Dermis microvascular lymphatic vessel endothelial cell (primary cell): ENCODE measurements at places on chromosomes 12 and 14.

GRCh38 chr14:63773504-63773903 is 45.6 kb upstream of the SGPP1 start:
- DNase-seq: no peak

GRCh38 chr14:105945896-105946295 is 419.5 kb downstream of the TMEM121 start:
- no peak for DNase-seq

GRCh38 chr12:12749433-12749832 is 32.3 kb downstream of the CDKN1B start:
- DNase-seq: no peak

GRCh38 chr14:75515629-75515996 is 6.7 kb upstream of the BATF start:
- DNase-seq: no peak

DNA sequence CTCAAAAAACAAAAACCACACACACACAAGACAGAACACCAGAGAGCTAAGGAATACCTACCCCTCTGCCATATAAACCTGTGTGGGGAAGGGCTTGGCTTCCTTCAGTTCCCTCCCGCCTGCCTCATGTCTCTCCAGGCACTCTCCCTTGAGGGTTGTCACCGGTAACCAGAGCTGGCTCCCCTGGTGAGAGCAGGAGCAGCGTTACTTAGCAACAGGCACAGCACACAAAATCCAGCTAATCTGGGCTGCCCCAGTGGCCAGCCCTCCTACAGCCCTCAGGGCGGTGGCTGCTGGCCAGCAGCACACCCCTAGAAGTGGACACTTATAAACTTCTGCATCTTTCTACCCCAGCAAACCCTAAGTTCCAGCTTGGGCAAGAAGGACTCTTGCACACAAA is 21.6 kb upstream of the NR4A1 start:
- DNase-seq: no peak

DNA sequence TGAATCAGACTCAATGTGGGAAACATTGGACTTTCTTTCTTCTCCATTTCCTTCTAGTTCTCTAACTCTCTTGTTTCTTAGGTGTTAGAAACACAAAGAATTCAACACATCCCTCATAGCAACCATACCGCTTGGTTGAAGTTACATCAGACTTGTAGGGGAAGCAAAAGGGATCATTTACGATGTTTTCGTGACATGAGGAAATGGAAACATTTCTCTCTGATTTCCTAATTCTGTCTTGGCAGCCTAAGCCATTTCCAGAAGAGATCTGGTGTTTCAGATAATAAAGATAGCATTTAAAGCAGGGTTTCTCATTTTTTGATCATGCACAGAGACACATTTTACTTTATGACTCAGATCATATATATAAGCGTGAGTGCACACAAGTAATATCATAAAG is 202.0 kb downstream of the TMEM132C start:
- no peak for DNase-seq

DNA sequence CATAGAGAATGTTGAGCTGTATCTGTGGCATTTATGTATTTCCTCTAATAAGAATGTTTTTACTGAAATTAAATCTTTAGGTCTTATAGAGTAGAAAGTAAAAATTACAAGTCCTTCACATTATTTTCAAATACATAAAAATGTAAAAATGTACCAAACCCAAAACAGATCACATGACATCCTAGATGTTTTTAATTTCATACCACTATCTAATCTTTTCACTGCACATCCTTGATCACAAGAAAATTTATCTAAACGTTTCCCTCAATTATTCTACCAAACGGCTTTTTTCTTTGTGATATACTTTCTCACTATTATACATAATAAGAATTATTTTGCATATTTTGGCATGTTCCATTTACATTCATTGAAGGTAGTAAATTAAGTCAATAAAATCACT is 18.3 kb downstream of the SGPP1 start:
- DNase-seq: no peak

DNA sequence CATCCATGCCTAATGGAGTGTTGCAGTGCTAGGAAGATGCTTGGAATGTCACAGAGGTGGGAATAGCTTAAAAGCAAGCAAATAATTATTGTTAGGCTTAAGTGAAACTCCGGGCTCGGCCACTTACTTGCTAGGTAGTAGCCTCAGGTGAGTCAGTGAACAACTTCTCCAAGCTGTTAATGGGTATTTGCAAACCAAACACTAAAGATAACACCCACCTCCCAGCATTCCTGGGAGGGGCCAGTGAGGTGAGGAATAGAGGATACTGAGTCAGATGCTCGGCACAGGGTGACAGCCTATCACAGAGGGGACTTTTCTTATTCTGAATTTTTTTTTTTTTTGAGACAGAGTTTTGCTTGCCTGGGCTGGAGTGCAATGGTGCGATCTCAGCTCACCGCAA is 151.2 kb upstream of the RFLNA start:
- DNase-seq: no peak

DNA sequence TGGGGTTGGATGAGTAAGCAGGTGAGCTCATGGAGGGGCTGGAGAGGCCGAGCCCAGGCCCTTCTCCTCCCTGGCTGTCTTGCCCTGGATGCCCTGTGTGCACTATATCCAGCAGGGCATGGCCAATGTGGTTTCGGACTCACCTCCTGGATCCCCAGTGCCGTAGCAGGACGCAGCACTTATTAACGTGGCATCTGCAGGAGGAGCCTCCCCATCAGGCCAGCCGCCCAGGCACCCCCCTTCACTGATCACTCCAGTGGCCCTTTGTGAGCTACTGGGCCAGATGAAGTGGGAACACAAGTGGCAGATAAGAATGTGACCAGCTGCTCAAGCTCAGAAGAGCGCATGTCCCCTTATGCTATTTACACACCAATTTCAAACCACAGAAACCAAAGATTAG is 43.1 kb upstream of the DICER1 start:
- no peak for DNase-seq

- DNase-seq: no peak
These were observed 6.1 kb upstream of the CEP170B start for GRCh38 chr14:104858811-104859426.

DNA sequence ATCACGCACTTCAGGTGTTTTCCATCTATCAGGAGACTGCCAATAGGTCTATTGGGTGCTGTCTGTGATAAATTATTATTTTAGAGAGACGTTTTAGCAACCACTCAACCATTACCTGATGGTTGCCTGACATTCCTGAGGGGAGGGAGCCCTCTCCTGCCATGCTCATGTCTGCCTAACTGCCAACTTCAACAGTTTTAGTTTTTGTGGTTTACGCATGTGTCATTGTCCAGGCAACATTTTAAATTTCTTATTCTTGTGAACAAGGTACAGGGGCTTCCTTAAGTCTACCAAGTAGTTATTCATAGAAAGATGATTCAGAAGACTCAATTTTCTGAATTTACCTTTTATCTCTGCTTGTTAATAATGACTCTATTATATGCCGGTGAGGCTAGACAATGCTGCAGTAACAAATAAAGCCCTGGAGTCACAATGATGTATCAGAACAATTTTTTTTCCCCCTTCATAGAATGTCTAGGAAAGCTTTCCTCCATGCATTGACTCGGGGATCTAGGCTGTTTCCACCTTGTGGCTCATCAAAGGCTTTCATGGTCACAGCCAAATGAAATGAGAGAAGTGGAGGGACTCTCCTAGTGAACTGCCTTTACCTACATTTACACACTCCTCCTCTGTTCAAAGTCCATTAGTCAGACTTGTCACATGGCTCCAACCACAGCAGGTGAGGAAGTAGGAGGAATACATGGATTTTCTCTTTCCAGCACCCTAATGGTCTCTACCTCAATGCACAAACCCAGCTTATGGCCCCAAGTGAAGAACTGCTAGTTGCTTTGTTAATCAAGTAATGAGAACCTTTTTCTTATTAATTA is 225.8 kb downstream of the CRADD start:
- DNase-seq: no peak

- no peak for DNase-seq
These were observed 8.8 kb upstream of the CHGA start for GRCh38 chr14:92914087-92914656.

- no peak for DNase-seq
These were observed 67.6 kb downstream of the ARF6 start for GRCh38 chr14:49960453-49960852.

DNA sequence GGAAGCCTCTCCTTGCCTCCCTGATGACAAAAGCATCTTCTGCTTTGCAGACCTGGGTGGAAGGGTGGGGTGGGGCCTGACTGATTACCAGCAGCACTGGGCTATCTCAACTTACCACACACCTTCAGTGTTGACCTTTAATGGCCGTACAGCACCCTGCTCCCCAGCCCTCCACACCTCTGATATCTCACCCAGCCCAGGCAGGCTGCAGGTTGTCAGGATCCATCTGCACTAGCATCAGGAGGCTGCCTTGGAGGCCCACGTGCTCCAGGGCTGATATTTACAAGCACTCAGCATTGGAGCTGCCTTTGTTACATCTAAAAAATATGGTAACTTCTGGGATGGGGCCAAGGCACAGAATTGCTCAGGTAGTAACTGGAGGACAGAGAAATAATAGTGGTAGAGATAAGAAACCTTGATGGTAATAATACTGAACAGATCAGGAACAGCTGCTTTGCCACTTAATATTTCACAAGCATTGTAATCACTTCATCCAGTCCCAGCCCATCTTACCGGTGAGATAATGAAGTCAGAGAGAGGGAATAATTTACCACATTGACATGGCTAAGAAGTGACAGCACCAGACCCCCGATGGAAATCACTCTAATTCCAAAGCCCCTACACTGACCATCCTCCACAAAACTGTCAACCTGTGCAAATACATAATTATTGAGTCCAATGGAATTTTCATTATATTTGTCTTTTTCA is 125.2 kb upstream of the RFLNA start:
- no peak for DNase-seq

DNA sequence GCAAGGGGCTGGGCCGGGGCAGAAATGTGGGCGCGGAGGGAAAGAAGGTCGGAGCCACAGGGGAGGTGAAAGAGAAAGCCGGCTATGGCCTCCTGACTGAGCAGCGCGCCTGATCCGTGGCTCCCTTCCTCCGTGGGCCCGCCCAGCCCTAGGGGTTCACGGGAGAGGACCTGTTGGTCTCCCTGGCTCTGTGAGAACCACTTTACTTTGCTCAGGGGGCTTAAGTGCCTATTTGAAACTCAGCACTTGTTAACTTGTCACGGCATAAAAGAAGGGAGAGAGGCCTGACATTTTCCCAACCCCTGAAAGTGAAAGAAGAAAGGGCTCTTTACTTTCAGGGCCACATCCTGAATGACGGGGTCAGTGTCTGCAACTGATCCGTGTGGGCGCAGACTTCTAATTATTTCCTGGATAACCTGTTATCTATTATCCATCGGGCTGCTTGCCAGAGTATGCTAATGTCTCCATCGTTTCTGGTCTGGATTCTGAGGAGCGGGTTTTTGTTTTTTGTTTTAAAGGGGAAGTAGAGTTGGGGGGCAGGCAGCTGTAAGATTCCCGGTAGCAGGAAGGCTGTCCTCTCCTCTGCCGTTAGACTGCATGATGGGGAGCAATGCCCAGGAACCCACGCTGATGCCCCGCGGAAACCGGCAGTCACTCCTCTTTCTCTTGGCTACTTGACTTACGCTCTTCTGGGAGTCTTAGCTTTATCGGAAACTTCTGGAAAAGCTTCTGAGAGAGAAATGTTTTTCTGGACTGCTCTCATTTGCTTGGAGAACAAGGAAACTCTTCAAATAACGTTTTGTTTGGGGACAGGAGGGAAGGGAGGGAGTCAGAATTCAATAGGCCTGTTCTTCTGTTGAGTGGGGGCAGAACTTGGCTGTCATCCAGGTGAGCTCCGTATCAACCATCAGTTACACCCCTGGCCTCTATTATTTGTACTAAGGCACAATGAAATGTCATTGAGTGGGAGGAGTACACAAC is 127.7 kb upstream of the MAX start:
- DNase-seq: no peak

DNA sequence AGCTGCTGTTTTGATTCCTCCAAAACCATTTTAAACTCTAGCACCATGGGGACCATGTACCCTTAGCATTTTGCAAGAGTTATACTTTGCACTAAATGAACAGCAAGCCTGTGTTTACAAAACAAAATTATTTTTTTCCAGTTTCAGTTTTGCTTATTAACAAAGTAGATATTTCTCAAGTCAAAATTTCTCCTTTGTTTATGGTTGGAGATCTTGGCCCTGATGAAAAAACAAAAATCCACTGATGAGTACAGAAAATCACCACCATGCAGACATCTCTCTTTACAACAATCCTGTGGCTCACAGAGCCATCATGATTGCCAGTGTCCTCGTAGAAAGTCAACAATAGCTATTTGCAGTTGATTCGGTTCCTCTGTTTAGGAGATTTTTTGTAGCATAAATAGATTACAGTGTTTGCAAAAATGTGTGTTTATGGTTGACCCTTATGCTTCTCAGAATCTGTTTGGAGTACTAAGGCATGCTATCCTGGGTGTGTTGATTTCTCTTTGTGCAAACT is 201.1 kb upstream of the NUDT4 start:
- DNase-seq: no peak

DNA sequence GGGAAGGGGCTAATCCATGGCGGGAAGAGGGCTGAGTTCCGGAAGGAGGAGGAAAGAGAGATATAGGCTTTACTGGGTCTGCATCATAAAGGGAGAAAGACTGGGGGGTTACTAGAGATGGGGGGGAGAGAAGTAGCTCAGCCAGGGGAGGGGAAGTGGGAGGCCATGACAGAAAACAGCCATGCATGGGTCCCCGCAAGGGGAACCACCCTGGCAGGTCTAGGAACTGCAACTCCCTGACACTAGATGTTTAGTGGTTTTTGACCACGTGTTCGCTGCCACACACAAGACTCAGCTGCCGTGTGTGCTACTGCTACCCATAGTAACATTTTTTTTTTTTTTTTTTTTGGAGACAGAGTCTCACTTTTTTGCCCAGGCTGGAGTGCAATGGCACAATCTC is 145.0 kb downstream of the RIMBP2 start:
- no peak for DNase-seq

DNA sequence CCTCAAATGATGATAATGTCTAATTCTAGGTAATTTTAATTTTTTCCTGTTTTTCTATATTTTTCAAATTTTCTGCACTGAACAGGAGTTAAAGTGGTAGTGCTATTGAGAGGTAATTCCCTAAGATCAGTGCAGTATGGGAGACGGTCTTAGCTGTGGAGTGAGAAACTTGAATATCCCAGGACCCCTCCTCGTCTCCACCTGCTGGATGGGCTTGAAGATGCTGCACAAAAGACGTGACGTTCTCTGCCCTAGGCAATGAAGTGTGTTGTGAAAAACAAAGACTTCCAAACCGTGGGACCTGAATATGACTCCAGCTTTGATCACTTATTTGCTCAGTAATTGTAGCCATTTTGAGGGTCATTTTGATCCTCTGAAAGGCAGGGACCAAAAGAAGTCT is 298.1 kb downstream of the VRK1 start:
- no peak for DNase-seq

GRCh38 chr12:42015051-42015461 is 129.6 kb downstream of the GXYLT1 start:
- DNase-seq: no peak

GRCh38 chr12:15278816-15279658 is 43.3 kb upstream of the PTPRO start:
- DNase-seq: peak; percentile 21

DNA sequence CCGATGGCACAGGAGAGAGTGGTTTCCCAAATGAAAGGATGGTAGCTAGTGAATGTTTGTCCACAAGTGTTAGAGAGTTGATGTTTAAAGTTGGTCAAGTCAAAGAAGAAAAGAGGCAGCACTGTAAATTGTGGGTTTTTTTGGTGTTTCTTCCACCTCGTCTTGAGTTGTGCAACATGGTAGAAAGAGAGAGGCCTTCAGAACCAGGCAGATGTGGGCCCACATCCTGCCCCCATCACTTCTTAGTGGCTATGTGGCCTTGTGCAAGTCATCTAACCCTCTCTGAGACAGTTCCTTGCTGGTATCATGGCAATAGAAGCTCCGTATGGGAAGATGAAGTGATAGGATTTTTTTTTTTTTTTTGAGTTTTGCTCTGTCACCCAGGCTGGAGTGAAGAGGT is 60.8 kb downstream of the NDUFA12 start:
- no peak for DNase-seq
